ENCODE measurements at places on chromosomes 7 and 10. TPM values are rescaled to one million over a fixed set of nuclear protein-coding genes. Genes with fewer than 3 reads are reported as not detected.

DNA sequence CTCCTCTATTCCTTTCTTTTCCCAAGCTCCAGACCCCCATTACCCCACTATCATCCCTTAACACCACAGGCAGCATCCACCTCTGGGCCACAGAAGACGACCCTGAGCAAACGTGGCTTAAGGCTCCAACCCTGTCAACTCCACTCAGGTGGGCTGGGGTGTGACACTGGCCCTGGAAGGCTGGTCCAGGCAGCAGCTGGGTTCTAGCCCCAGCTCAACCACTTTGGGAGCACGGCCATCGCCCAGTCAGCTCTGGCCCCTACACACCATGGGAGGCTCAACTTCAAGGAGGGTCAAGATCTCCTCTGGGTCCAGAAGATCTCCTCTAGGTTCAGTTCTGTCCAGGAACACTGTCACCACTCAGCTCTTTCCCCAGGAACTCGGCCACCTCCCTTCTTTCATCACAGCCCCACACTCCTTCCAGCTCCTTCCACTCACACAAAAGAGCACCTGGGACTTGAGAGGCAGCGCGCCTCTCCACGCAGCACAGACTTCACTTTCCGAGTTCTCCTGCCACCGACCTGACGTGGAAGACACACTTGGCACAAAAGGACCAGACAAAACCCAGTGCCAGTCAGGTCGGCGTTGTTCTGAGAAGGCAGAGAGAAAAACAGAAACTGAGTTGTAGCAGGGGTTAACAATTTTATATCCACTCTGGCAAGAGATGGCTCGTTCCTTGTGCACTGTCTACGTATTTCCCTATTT is 84.1 kb downstream of the CTBP2 start:
- peak overlapping the region; percentile 4 for H3K4me3 ChIP-seq
- H3K27ac ChIP-seq = peak overlapping the region; percentile 70
- peaks cover 34% of the 10 kb centered on the region for H3K36me3 ChIP-seq
- no peak for DNase-seq

GRCh38 chr7:152402384-152403250 is 33.2 kb downstream of the KMT2C start:
- H3K36me3 ChIP-seq = peaks cover 18% of the 10 kb centered on the region
- H3K4me3 ChIP-seq = no peak overlapping the region
- no peak overlapping the region for H3K27ac ChIP-seq
- no peak for DNase-seq

GRCh38 chr10:122939856-122940543 is 14.0 kb downstream of the C10orf88 start:
- no peaks in the 10 kb centered on the region for H3K27me3 ChIP-seq
- H3K4me1 ChIP-seq = peaks cover 20% of the 10 kb centered on the region

NRP1 gene
- 136 TPM for total RNA-seq

DNA sequence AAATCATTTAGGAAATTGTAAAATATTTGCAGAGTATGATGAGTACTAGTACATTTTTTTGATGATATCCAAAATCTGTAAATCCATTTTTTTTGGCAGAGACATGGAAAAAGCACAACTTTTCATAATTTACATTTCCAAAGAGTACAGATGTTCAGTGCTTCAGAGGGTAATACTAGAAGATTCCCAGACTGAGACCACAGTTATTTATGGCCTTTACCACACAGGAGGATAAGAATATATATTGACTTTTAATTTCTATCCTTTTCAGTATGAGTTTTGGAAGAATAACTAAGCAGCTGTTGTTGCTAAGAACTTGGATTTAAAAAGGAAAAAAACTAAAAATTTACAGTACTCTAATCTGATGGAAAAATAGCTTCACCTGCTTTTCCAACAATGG is 61.9 kb downstream of the HGF start:
- H3K27ac ChIP-seq = no peak overlapping the region
- H3K4me1 ChIP-seq = peaks cover 14% of the 10 kb centered on the region
- H3K36me3 ChIP-seq = no peaks in the 10 kb centered on the region
- H3K27me3 ChIP-seq = no peaks in the 10 kb centered on the region
- no peak for DNase-seq

WNT8B gene
- not detected for total RNA-seq

DNA sequence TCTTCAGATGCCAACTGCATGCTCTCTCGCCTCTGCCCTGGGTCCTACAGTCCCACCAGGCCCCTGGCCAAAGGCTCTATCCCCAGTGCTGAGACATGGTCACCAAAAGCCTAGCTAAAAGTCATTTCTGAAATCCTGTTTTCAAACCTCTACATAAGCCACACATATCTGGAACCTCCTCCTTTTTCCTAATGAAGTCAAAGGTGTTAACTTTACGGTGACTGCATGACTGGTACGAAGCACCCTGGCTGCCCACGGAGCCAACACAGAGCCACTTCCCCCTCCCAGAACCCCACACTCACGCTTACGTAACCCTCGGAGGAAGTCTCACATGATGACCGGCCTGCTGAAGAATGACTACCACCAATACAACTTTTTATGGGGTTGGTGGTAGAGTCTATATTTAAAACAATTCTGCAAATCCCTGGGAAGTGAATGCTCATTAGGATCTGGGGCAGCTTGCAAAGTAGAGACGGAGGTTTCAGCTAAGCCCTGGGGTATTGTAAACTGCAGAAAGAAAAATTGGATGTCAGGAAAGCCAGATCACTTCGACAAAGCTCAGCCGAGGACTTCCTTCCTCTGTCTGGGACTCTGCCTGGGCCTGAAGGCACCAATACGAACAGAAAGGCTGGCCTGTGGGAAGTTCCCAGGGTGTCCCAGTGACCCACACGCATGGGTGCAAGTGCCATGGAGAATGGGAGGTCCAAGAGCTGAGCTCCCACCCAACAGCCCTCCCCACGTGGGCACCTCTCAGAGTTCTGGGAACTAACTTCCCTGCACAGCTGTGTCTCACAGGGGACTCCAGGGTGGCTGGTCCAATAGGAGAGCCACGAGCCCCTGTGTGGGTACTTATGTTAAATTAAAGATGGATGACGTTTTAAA is 50.7 kb downstream of the PDGFA start:
- peak; percentile 38 for DNase-seq
- H3K4me3 ChIP-seq = peak overlapping the region; percentile 4
- H3K27ac ChIP-seq = peak overlapping the region; percentile 70
- H3K27me3 ChIP-seq = peaks cover 12% of the 10 kb centered on the region

PROSER2 gene
- total RNA-seq = 2.9 TPM

- H3K36me3 ChIP-seq = no peaks in the 10 kb centered on the region
- H3K4me3 ChIP-seq = no peak overlapping the region
- H3K4me1 ChIP-seq = no peaks in the 10 kb centered on the region
- no peak overlapping the region for H3K27ac ChIP-seq
- DNase-seq = no peak
Measured at GRCh38 chr7:142670511-142670910, 78.8 kb upstream of the PRSS1 start.

FKBP6 gene
- not detected for total RNA-seq

GRCh38 chr10:30396698-30397097 is 37.3 kb upstream of the MAP3K8 start:
- peaks cover 5% of the 10 kb centered on the region for H3K4me1 ChIP-seq
- DNase-seq = no peak
- H3K27ac ChIP-seq = no peak overlapping the region

C10orf67 gene
- total RNA-seq = 0.41 TPM

DNA sequence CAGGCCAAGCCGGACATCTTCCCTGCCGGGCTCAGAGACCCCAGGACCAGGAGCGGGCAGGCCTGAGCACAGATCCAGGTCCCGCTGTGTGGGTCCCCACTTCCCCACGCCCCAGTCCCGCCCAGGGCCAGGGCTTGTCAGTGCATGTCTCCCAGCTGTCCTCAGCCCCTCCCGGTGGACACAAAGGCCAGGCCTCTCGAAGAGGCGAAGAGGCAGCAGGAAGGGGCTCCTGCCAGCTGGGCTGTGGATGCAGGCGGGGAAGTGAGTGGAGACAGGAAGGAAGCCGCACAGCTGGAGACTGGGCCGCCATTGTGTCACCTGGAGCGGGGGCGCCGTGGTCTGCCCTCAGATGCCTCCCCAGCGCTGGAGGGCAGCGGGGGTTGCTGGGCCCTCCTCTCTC is 4.8 kb downstream of the GRIFIN start:
- H3K4me1 ChIP-seq = peaks cover 9% of the 10 kb centered on the region
- H3K27ac ChIP-seq = no peak overlapping the region
- peaks cover 6% of the 10 kb centered on the region for H3K27me3 ChIP-seq
- DNase-seq = no peak
- H3K36me3 ChIP-seq = no peaks in the 10 kb centered on the region

SH2D4B gene
- not detected for total RNA-seq

DNA sequence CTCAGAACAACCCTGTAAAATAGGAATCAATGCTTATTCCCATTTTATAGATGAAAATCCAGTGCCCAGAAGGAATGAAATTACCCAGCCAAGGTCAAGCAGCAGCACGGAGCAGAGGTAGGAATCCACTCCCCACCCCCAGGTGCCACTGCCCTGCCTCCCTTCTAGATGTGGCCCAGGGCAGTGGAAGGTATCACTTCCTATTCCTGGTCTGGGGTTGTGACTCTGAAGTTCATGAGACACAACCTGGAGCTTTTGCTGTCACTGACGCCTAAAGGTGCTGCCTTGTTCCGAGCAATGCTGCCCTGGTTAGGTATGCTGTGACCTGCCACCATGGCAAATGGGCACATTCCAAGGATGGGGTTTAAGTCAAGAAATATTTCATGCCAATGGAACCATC is 53.6 kb downstream of the PIK3AP1 start:
- H3K27me3 ChIP-seq = peaks cover 3% of the 10 kb centered on the region
- no peaks in the 10 kb centered on the region for H3K36me3 ChIP-seq
- DNase-seq = no peak
- no peak overlapping the region for H3K27ac ChIP-seq
- no peak overlapping the region for H3K4me3 ChIP-seq

DNA sequence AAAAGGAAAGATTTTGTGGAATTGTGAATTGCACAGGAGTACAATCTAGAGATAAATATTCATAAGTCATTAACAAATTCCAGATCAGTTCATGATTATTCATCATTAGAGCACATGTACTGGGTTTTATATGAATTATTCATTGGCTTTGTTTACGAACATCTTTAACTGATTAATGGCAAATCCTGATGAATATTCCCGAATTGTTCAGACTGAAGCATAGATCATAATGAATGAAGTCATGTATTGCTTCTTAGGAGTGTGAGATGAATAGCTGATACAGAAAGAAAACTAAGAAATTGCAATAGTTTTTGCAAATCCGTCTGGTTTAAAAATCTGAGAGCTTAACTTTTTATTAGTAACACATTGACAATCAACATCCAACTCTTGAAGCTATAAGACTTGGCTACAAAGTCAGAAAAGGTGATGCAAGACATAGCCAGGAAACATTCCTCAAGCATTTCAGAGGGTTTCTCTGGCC is 183.6 kb upstream of the DGKB start:
- no peaks in the 10 kb centered on the region for H3K36me3 ChIP-seq
- DNase-seq = no peak
- peaks cover 23% of the 10 kb centered on the region for H3K4me1 ChIP-seq

PHKG1 gene
- total RNA-seq = 0.54 TPM

PTPRZ1 gene
- total RNA-seq = 0.13 TPM

CYP3A7 gene
- total RNA-seq = not detected

DNA sequence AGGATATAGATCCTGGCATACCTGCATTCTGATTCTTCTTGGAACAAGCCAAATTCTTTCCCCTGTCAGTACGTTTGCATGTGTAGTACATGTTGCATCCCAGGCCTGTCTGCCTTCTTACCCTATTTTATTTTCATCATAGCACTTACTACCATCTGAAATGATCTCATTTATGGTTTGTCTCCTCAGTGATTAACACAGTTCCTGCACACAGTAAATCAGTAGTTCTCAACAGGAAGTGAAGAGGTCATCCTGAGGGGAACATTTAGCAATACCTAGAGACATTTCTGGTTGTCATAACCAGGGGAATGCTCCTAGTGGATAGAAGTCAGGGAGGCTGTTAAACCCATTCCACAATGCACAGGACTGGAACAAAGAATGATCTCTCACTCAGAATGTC is 38.2 kb upstream of the SLC26A4 start:
- H3K4me3 ChIP-seq = no peak overlapping the region
- H3K27me3 ChIP-seq = no peaks in the 10 kb centered on the region

DNA sequence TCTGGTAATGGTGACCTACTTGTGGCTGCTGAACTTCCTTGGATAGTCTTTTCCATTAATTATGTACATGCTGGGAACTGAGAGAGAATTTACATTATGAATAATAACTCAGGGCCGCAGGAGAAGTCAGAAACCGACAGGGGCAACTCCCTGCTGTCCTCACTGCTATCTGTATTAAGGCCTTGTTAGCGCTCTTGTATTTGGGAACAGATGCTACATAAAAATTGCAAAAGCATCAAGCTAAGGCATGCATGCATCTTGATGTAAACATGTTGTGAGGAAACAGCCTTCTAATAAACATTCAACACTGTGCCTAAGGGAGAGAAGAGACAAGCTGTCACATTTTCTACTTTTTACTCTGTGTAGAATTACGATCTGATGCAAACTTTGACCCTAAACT is 158.4 kb downstream of the PARD3 start:
- H3K4me3 ChIP-seq = no peak overlapping the region
- no peak overlapping the region for H3K27ac ChIP-seq
- no peaks in the 10 kb centered on the region for H3K36me3 ChIP-seq
- DNase-seq = no peak
- H3K27me3 ChIP-seq = peaks cover 1% of the 10 kb centered on the region
- peaks cover 13% of the 10 kb centered on the region for H3K4me1 ChIP-seq

- H3K36me3 ChIP-seq = peaks cover 6% of the 10 kb centered on the region
- no peak overlapping the region for H3K27ac ChIP-seq
- H3K4me3 ChIP-seq = no peak overlapping the region
- H3K4me1 ChIP-seq = no peaks in the 10 kb centered on the region
- DNase-seq = no peak
Measured at GRCh38 chr10:51342381-51342780, 268.1 kb downstream of the PRKG1 start.

- no peak overlapping the region for H3K27ac ChIP-seq
- H3K4me3 ChIP-seq = no peak overlapping the region
- H3K4me1 ChIP-seq = peaks cover 21% of the 10 kb centered on the region
- H3K36me3 ChIP-seq = no peaks in the 10 kb centered on the region
- DNase-seq = no peak
Measured at GRCh38 chr10:51313773-51314478, 239.6 kb downstream of the PRKG1 start.

GRCh38 chr7:851204-851603 is 18.9 kb downstream of the SUN1 start:
- peaks cover 34% of the 10 kb centered on the region for H3K36me3 ChIP-seq
- DNase-seq = no peak
- H3K27ac ChIP-seq = no peak overlapping the region
- no peak overlapping the region for H3K4me3 ChIP-seq
- H3K27me3 ChIP-seq = no peaks in the 10 kb centered on the region
- H3K4me1 ChIP-seq = no peaks in the 10 kb centered on the region

PNLIPRP1 gene
- not detected for total RNA-seq

CDC14C gene
- total RNA-seq = not detected

Measured in HFFc6 (cell line).